COR-L47 (cell line): ENCODE measurements at places on chromosomes 6 and 20.

DNA sequence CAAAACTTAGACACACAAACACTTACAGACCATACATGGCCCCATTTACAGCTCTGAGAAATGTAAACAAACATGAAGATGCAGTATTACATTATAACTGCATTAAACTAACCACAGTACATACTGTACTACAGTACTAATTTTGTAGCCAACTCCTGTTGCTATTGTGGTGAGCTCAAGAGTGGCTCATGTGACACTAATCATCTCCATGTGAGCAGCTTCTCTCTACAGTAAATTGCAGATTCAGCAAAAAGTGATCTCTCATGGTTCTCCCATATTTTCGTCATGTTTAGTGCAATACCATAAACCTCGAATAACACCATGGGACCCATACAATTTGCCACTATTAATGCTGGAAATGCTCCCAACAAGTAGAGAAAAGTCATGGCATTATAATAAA is 860.4 kb downstream of the EPHA7 start:
- no peak for DNase-seq

DNA sequence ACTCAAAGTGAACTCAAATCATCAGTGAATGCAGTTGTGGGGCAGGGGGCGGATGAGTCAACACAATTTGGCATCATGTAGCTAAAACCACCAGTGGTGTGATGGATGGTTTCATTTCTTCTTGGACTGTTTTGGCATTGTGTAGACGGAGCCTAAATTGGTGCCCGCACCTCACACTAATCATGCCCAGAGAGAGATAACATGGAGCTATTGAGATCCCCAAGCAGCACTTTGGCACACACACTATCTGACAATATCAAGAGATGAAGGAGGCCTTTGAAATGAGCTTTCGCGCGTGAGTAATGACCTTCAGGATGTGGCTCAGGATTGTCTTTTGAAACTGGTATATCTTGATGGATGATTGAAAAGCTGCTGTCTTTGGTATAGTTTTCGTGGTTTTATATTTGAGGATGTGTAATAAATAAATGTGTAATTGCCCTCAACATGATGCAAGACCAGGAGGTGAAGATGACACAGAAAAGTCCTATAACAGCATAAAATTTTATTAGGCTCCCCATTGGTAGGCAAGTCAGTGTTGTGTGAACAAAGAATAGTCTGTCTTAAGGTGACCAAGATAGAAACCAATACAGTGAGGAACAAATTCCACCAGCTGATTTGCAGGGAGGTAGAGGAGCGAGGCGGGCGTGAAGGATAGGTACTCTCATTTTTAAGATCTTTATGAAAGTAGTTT is 174.2 kb downstream of the TSHZ2 start:
- no peak for DNase-seq

GRCh38 chr6:132598473-132598872 is 8.9 kb upstream of the TAAR5 start:
- no peak for DNase-seq

- DNase-seq = no peak
Observed at GRCh38 chr20:60060593-60060992, 102.4 kb downstream of the CDH26 start.

GRCh38 chr6:1111361-1111760 is 200.5 kb upstream of the FOXQ1 start:
- DNase-seq = no peak

GRCh38 chr6:37306624-37307222 is 47.1 kb upstream of the RNF8 start:
- no peak for DNase-seq

- no peak for DNase-seq
Observed at GRCh38 chr20:5602346-5602745, 147.9 kb upstream of the SHLD1 start.

- DNase-seq = peak; percentile 57
Observed at GRCh38 chr20:3046677-3047462, 1.0 kb downstream of the MRPS26 start.

GRCh38 chr20:46992640-46993035 is 98.0 kb downstream of the EYA2 start:
- DNase-seq = no peak

- peak; percentile 7 for DNase-seq
Observed at GRCh38 chr6:136365776-136366354, 76.2 kb upstream of the BCLAF1 start.

GRCh38 chr6:21271428-21272155 is 322.0 kb upstream of the SOX4 start:
- DNase-seq = no peak

- DNase-seq = peak; percentile 48
Observed at GRCh38 chr20:59751075-59751711, 146.9 kb downstream of the PHACTR3 start.

GRCh38 chr6:73642530-73642929 is 11.3 kb downstream of the SLC17A5 start:
- DNase-seq = no peak

DNA sequence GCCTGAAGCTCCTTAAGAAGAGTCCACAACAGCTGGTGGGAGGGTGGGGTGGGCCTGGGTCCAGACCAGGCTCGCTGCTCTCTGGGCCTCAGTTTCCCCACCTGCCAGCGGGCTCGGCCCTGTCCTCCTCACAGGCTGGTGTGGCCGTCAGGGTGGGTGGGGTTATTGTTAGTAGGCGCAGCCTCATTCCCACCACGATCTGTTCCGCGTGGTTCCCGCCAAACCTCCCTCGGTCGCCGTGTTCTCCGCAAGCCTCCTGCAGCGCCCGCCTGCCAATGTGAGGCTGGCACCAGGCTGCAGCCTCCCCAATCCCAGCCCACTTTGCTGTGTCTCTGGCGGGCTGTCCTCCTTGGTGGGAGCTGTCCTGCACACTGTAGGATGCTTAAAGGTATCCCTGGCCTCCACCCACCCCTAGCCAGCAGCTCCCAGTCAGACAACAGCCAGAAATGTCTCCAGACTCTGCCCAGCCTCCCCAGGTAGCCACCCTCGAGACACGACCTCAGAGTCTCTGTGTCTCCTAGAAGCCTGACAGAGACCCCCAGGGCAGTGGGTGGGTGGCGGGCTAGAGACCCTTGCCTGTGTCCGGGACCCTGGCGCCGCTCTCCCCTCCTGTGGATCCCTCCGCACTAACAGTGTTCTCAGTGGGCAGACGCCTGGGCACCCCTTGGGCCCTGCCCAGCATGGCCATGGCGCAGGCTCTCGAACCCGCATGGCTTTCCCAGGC is 15.3 kb downstream of the SLC17A9 start:
- no peak for DNase-seq

DNA sequence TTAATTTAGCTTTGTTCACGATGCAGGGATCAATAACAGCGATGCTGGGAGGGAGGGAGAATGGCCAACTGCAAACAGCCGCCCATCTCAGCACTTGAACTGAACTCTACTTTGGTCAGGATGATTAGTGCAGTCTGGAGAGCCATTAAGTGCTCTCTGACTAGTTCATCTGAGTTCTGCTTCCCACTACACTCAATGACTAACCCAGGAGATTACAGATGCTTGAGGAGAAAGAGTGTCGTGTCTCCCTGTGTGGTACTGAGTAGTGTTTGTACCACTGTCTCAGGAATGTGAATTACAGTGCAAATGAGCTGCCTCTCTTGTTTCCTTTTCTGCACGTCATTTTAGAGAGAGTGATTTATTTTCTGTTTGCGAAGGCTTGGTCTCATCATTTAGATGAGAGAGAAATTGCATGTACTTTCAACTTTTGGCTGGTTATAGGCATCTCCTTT is 23.5 kb downstream of the CARMIL1 start:
- DNase-seq = no peak

GRCh38 chr6:4496284-4496683 is 279.9 kb upstream of the CDYL start:
- DNase-seq = no peak

- DNase-seq = no peak
Observed at GRCh38 chr20:61436667-61437279, 184.7 kb downstream of the CDH4 start.

DNA sequence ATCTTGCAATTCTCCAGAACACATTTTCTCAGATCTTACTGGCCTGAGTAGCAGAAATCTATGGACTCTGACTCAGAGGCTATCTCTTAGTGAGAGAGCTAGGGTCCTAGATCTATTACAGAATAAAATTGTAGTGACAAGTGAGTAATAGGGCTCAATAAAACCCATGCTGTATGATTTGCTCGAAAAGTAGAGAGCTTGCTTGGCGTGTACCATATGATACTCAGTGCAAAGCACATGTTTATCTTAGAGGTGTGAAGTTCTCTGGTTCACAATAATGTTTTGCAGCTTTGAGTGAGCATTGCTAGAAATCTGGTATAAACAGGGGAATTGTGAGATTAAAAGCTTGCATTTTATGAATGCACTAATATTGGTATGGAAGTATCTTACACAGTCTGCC is 87.8 kb upstream of the PRSS16 start:
- DNase-seq = no peak

DNA sequence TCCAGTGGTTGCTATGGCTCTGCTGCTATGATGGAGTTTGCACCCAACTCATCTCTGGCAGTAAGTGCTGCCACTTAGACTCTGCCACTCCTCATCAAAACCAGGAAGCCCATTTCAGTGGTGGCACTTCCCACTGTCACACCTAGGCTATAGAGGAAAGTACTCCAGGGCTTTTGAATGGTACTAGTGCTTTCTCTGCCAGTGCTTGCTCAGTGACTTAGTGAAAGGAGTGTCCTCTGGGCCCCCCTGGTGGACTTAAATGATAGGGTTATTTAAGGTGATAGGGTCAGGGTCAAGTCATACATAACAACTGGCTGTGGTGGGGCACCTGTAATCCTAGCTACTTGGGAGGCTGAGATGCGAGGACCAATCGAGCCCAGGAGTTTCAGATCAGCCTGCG is 22.8 kb downstream of the FITM2 start:
- no peak for DNase-seq

GRCh38 chr6:85747093-85747492 is 104.4 kb upstream of the SYNCRIP start:
- no peak for DNase-seq

- DNase-seq = no peak
Observed at GRCh38 chr6:105372142-105372848, 30.6 kb downstream of the PREP start.

GRCh38 chr6:79186564-79186963 is 47.9 kb downstream of the HMGN3 start:
- DNase-seq = no peak

GRCh38 chr6:16767765-16768476 is 6.7 kb upstream of the ATXN1 start:
- DNase-seq = no peak

DNA sequence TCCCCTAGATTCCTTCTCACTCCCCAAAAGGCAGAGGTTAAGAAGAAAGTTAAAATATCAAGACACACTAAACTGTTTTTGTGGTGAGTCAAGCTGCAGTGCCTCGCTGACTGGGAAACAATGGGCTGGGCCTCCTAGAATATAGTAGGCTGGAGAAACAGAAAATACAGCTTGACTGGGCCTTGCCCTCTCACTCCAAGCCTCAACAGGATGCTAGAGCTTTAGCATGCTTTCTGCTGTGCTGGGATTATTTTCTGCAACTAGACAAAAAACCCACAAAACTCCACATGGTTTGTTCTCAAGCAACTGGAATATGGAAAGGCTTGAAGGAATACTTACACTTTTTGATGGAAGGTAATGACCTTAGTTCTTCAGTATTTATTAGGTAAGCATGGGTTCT is 27.9 kb downstream of the FOXO3 start:
- DNase-seq = no peak

- no peak for DNase-seq
Observed at GRCh38 chr6:47836639-47837038, 54.8 kb downstream of the OPN5 start.
